ENCODE measurements at places on chromosomes 3 and 15.

GRCh38 chr15:50358845-50359244, 3.8 kb upstream of the GABPB1 start:
- no peak for DNase-seq

DNA sequence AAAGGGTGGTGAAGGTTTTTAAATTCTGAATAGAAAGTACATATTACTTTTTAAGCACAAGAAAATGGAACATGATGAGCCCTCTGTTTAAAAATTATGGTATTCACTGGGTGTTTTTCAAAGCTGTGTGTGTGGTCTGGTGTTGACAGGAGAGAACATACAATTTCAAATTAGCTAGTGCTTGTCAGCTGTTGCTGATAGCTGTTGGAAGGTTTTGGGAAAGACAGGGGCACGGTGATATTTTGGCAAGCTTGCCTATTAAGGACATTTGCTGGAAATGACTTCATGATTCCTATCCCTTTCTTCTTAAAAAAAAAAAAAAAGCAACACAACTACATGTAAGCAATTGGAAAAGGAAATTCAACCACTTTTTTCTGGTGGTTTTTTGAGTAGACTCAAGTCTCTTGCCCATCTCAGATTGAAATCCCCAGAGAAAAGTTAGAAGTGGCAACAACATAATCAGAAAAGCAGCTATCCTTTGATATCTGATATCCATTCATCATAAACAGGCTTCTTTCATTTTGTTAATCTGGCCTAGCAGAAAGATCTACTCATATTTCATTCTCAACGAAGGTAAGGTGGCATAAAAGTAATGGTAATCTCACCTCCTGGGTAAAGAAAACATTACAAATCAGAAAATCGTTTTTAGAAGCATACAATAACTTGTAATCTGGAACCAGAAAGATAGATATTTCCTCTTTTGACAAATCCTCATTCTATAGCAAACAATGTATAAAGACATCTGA, 130.0 kb downstream of the RBMS3 start:
- DNase-seq: no peak

GRCh38 chr15:82044373-82045178, 1.2 kb downstream of the MEX3B start:
- peak; percentile 76 for DNase-seq

DNA sequence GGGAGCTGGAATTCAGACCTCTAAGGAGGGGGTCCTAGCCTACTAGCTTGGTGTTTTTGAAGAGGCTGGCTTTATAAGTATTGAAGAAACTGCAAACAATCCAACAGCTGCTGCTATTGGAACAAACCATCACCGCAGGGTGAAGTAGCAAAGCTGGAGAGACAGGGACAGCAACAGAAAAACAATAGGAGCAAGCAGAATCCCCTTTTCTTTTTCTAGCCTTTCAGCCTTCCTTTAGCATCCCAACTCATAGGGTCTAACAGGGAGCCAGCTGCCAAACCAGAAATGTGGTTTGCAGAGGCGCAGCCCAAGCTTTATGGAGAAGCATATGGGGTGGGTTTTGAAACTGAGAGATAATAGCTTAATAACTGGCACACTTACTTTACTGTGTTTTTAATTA, 106.2 kb upstream of the CHMP2B start:
- no peak for DNase-seq

GRCh38 chr3:159208050-159208449, 406.2 kb downstream of the MFSD1 start:
- no peak for DNase-seq

- peak; percentile 86 for DNase-seq
These were observed 46.8 kb downstream of the CYP11A1 start for GRCh38 chr15:74320352-74321247.

DNA sequence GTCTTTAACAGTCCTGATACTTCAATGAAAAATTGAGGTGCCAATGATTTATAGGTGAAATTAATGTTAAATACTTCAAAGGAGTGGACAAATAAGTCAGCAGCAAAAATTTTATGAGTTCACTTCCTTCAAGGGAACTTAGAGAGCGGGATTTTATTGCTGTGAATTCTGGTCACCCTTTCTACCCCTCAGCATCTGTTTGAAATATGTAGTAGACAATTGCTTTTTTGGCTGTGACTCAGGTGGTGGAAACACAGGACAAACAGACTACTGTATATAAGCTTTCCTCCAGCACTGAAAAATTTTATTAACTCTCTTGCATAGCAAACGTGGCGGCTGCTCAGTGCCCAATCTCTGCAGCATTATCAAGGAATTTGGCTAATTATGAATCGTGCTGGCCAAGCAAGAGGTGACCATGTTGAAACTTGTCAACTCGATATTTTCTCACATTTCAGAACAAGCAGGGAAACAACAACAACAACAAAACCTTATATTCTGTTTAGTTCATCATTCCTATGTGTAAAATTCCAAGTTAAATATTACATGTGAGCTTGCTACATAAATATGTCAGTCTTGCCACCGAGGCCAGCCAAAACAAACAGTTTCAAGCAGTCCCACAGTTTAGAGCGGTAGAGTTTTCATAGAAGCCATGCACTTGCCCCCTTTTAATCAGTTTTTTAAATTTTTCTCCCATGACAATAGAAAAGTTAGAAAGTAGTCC, 420.2 kb downstream of the FOXP1 start:
- no peak for DNase-seq

- peak; percentile 72 for DNase-seq
These were observed 550 bp downstream of the CCDC9B start for GRCh38 chr15:40340038-40340739.

DNA sequence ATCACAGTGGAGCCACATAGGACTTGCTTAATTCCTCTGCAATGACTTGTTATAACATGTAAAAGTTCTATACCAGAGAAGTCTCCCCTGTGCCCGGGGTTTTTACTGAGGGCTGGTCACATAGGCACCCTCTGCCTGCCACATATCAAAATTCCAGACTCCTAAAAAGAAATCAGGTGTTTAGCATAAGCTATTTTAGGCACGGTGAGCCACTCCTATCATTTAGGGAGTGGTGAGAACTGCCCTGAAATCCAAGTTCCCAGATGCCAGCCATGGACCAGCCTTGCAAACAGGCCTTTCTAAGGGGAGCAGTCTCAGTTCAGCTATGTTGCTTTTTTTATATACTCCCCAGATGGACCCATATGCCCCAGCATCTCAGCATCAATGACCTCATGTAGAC, 130.3 kb downstream of the THSD4 start:
- DNase-seq: no peak

GRCh38 chr3:122774564-122774963, 19.1 kb downstream of the HSPBAP1 start:
- DNase-seq: no peak

DNA sequence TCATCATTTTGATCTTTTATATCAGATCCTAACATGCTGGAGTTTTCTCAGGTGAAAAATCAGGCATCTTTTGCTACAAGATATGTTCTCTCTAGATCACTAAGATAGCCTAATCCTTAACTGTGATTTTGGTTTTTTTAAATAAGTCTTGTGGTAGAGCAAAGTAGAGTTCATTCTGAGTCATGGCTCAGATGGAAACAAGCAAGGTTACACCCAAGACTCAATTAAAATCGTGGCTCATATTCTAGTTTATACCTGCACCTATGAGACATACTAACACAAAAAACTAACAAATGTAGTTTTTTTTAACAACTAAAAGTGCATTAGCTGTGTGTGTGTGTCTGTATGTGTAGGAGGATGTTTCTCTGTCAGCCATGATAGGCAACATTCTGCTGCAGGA, 428.2 kb downstream of the NLGN1 start:
- no peak for DNase-seq

DNA sequence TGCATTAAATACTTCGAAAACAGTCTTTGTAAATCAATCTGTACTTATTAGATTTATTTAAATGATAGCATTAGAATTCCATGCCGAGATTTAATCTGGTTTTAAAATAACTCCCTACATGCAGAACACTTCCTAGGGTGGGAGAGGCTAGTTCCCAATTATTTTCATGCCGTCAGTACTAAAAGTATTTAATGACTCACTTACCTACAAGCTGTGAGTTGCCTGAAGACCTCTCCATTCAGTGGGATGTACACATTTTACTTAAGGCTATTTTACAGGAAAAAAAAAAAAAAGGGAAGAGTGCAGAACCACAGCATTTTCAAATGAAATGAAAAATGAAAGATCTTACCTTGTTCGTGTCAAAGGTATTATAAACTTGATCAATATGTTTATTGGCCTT, 469 bp downstream of the GUCA1C start:
- no peak for DNase-seq

GRCh38 chr15:99361545-99362185, 110.4 kb downstream of the LRRC28 start:
- DNase-seq: no peak

GRCh38 chr15:29613951-29614382, 208.3 kb downstream of the TJP1 start:
- DNase-seq: no peak

DNA sequence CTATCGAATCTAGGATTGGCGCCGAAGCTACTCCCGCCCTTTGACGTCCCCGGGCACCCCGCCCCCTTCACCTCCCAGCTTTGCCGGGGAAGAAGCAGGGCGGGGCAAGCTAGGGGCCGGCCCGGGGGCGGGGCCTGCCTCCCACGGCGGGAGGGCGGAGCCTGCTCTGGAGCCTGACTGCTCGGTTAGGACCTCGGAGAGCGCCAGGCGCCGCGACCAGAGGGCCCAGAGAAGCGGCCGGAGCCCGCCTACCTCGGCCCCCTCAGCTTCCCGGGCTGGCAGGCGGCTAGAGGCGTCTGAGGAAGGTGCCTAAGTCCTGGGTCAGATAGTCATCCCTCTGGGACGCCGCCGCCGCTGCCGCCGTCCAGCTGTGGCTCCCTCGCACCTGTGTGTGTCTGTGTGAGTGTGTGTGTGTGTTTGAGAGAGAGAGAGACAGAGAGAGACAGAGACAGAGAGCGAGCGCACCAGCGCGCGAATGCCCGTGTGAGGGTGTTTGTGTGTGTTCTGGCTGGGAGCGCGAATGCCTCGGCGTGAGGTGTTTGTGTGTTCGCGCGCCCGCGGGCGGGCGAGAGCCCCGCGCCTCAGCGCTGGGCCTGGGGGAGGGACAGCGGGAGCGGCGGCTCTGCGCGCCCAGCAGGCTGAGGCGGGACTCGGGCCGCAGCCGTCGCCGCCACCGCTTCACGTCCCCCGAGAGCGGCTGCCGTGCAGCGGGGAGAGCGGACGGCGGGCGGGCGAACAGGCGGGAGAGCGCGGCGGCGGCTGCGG, at the start of gene STXBP5L:
Gene STXBP5L (plus strand): TSS at position 176 of the 765 bp plus-strand sequence. CDS start 1,374 bp downstream, outside the sequence.
- DNase-seq: peak; percentile 98

GRCh38 chr15:56736881-56737707, 3.8 kb upstream of the ZNF280D start:
- DNase-seq: no peak

DNA sequence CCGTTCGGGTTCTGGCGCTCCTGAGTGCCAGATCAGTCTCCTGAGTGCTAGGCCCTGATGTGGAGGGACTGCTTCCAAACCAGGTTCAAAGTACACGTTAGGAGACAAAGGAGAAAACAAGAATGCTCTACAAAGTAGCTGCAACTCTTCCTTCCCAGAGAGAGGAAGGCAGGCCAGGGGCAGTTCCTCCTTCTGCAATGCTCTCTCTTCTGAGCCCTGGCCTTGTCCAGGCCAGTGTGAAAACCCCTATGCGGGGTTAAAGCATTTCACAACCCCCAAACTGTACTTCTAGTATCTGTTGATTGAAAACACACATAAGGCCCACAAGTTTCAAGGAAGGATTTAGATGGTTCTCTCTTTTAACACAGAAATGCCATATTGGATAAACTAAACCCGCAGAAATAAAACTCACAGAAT, 9.7 kb upstream of the CALML4 start:
- no peak for DNase-seq

GRCh38 chr3:79002465-79003372, 765.1 kb downstream of the ROBO1 start:
- DNase-seq: no peak

- DNase-seq: no peak
These were observed at the start of gene LRRC15 for GRCh38 chr3:194369522-194370279. Gene LRRC15 (minus strand): TSS chr3:194369743. CDS start chr3:194361043, 8,700 bp downstream.

DNA sequence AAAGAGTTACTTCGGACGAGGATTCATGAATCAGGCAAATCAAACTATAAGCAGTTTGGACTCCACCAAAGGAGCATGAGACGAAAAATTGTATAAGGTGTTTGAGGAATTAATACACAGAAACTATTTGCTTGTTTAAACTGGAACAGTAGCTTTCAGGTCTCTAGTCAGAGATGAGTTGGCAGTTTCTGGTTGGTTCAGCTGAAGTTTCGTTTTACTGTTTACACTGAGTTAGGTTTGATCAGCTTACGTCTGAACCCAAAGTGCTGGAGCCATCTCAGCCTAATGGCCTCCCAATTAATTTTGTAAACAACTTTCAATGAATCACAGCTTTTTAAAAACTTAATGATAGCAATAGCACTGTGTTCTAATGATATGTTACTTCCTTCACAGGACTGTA, 703.7 kb downstream of the NLGN1 start:
- no peak for DNase-seq

DNA sequence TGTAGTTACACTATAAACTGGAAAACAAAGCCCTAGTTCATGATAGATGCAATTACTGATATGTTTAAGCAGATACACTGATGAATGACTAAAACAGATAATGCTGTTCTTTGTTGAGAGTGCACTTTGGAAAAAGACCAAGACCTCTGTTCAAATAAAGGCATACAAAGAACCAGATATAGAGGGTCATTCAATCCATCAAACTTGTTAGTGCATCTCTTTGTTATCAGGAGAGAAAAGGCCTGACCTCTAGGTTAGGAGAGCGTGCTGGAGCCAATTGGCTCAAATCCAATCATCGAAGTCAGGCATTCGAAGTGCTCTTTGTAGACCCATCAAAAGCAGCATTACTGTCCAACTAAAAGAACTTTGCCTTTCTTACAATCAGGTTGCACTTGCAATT, 124.2 kb downstream of the TFG start:
- no peak for DNase-seq

- peak; percentile 75 for DNase-seq
These were observed 1.2 kb upstream of the LCTL start for GRCh38 chr15:66566963-66567531.

DNA sequence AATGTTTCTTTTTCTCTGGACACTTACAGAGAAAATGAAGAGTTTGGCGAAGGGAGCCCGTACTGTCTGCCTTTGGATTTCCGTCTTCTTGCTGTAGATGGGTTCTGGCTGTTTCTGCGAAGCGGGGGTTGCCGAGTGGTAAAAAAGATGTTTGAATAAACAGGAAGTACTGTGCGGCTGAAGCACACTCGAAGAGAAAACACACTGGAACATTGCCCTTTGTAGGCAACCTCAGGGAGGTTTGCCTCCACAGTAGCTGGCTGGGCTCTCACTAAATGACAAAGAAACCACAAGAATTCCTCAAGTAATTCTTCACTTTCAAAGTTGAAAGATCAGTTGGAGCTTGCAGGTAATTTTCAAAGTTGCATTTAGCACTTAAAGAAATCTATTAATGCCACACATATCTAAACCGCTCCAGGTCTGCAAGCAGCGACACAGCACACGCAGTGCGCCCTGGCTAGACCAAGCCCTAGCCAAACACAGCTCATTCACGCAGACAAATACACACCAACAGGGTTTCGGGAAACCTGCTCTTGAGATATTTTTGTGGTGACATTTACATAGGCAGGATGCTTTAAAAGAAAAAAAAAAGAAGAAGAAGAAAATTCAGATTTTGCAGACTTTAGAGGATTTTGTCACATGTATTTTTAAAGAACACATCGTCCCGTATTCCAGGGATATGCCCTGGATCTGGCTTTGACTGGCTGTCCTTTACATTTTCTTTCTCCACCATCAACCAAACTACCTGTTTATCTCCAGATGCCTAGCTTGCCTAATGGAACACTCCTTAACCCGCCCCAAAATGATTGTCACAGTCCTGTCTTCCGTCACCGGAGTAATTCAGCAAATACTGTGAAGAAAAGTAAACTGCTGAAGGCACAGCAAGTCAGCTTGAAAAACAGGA, 452.8 kb downstream of the FOXP1 start:
- no peak for DNase-seq
